ENCODE measurements at places on chromosomes 11 and 22.

GRCh38 chr11:27650988-27651387 is 49.3 kb downstream of the BDNF start:
- no peak for DNase-seq

DNA sequence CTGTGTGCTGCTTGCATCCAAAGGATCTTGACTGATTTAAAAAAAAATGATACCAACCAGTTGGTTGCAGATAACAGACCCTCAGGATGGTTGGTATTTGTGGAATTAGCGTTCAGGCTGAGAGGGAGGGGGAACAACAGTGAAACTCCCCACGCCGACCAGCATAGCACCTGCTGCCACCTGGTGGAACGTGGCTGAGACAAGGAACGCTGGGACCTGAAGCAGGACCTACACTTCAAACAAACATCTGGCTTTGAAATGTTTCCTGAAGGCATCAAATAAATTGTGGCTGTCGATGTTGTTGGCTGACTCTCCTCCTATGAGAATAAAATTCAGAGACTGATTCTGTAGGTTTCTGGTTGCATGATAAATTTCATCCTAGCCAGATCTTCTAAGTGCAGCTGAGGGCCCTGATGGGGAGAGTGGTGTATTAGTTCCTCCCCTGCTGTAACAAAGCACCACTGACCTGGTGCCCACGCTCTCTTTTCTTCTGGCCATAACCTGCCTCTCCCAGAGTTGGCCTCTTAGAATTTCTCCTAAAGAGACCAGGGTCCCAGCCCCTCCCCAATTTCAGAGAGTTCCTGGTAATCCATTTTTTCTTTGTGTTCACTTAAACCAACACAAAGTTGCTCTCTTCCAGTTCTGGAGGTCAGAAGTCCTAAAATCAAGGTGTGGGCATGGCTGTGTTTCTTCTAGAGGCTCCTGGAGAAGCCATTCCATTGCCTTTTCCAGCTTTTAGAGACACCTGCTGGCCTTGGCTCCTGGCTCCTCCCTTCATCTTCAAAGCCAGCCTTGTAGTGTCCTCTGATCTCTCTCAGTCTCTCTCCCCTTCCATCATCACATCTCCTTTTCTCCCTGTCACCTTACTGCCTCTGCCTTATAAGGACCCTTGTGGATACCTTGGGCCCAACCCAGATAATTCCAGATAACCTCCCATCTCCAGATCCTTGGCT is 17.3 kb downstream of the APOL2 start:
- DNase-seq = peak; percentile 49

DNA sequence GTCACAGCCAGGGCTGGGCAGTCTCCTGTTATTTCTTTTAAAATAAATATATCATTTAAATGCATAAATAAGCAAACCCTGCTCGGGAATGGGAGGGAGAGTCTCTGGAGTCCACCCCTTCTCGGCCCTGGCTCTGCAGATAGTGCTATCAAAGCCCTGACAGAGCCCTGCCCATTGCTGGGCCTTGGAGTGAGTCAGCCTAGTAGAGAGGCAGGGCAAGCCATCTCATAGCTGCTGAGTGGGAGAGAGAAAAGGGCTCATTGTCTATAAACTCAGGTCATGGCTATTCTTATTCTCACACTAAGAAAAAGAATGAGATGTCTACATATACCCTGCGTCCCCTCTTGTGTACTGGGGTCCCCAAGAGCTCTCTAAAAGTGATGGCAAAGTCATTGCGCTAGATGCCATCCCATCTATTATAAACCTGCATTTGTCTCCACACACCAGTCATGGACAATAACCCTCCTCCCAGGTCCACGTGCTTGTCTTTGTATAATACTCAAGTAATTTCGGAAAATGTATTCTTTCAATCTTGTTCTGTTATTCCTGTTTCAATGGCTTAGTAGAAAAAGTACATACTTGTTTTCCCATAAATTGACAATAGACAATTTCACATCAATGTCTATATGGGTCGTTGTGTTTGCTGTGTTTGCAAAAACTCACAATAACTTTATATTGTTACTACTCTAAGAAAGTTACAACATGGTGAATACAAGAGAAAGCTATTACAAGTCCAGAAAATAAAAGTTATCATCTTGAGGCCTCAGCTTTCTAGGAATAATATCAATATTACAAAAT is 13.4 kb downstream of the OR51B4 start:
- DNase-seq = no peak

- DNase-seq = no peak
These were observed 7.0 kb upstream of the ARHGAP42 start for GRCh38 chr11:100680070-100680469.

DNA sequence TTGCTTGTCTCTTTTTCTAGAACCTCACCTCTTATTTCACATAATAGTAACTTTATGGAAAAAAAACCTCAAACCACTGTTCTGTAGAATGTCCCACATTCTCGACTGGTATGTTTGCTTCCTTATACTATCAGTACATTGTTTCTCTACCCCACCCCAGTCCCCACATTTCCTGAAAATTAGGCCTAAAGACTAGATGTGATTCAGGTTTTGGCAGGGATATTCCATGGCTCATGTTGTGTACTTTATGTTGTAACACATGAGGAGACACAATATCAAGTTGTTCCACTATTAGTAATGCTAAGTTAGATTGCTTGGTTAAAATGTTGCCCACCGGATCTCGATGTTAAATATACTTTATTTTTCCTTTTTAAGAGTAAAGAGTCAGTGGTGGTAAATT is 34.7 kb downstream of the DDIAS start:
- DNase-seq = no peak

GRCh38 chr11:130600139-130600538 is 151.7 kb downstream of the ADAMTS15 start:
- DNase-seq = no peak

DNA sequence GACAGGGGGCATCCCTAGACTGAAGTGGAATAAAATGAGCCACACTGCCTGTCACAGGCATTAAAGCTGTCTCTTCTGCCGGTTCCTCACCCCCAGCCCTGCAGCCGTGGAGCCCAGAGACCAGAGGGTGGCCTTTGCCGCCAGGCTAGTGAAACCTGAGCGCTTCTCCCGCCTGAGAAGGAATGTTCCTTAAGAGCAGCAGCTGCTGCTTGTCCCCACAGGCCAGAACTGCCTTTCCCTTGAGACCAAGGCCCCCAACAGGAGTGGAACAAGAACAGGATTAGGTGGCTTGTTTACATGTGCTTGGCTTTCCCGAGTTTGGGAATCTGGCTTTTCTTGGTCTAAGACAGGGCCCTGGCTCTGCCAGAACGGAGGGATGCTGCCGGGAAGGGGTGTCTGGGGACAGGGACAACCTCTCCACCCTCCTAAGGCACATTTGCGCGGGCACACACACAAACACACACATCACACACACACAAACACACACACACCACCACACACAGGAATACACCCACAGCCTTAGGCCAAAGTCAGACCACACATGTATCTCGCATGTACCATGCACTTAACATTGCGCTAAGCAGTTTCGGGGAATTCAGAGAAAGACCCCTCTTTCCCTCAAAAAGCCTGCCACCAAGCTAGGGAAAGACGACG is 91.8 kb downstream of the FEZ1 start:
- DNase-seq = no peak

GRCh38 chr11:28505232-28505631 is 397.0 kb downstream of the METTL15 start:
- no peak for DNase-seq

GRCh38 chr22:20573176-20573832 is 65.9 kb downstream of the MED15 start:
- no peak for DNase-seq

GRCh38 chr11:86147004-86147403 is 78.1 kb upstream of the PICALM start:
- no peak for DNase-seq

GRCh38 chr11:130514851-130515250 is 66.4 kb downstream of the ADAMTS15 start:
- DNase-seq = no peak

- no peak for DNase-seq
These were observed 16.4 kb upstream of the MFNG start for GRCh38 chr22:37502342-37503182.

GRCh38 chr11:19499026-19499669 is 213.5 kb upstream of the NAV2 start:
- no peak for DNase-seq

DNA sequence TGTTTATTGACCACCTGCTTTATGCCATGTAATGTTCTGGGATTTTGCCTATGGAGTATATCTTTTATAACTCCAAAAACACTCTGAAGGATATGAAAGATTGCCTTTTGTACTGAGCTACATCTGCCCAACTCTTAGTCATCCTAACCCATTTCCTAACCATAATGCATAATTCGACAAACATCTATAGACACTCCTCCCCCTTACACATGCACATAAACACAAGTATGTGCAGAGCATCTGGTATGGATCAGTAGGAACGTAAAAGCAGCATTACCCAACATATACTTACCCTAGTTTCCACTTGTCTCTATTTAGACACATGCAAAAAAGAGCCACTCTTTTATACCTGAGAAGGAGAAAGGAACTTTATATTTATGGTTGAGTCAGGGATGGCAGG is 272.8 kb downstream of the FAM76B start:
- no peak for DNase-seq

DNA sequence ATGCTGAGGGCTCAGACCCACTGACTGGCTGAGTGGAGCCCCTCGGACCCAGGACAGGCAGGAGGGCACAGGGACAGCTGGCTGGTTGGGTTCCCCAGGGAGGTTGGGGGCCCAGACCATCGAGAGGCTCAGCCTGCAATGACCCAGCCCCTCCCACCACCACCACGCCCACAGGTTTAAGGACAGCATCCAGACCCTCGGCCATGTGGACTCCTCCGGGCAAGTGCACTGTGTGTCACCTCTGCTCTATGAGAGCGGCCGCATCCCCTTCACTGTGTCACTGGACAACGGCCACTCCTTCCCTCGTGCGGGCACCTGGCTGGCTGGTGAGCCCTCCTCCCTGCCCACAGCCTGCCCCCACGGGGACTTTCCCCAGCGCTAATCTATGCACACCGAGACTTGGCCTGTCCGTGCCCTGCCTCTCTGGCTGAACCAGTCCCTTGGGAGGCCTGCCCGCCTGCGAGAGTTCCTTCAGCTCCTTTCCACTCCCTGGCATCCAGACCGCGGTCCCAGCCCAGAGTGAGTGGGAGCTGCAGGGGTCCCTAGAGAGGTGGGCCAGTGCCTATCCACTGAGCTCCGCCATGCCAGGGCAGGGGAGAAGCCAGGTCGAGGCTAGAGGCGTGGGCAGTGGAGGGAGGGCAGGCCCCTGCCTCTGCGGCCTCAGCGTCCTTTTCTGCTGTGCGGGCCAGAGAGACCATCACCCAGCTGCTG is 2.2 kb downstream of the SUSD2 start:
- no peak for DNase-seq

- no peak for DNase-seq
These were observed 111.4 kb upstream of the PITPNB start for GRCh38 chr22:28030473-28030872.

DNA sequence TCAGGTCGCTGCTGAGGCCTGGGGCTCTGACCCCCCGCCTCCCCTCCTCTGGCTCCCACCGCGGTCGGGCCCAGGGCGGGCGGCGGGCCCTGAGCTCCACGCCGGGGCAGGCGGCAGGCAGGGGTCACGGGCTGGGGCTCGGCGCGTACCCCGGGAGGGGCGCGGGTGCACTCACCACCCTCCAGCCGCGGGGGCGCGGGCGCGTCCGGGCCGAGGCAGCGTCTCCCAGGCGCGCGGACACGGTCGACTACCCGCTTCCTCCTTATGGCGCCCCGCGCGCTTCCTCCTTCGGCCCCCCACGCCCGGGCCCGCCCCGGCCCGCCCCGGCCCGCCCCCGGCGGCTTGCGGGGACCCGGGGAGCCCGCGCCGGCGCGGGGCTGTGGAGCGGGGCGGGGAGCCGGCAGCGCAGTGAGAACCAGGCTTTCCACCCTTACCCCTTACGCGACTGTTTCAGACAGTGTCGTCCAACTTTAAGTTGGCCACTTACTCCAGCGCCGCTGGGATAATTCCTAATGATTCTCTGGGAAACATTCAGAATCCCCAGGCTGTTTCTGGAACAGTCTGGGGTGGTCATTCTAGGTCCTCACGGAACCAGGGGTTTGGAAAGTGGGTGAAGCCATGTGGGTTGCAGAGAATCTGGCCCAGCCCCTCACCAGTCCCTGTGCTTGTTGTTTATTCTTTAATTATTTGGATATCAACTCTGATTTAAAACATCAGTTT is at the start of gene BID:
Gene BID, minus strand, starts transcription at position 264 of the 720 bp plus-strand sequence. CDS start 24,353 bp downstream, outside the sequence.
- peak; percentile 45 for DNase-seq

GRCh38 chr11:32034149-32034548 is 56.7 kb upstream of the RCN1 start:
- no peak for DNase-seq

DNA sequence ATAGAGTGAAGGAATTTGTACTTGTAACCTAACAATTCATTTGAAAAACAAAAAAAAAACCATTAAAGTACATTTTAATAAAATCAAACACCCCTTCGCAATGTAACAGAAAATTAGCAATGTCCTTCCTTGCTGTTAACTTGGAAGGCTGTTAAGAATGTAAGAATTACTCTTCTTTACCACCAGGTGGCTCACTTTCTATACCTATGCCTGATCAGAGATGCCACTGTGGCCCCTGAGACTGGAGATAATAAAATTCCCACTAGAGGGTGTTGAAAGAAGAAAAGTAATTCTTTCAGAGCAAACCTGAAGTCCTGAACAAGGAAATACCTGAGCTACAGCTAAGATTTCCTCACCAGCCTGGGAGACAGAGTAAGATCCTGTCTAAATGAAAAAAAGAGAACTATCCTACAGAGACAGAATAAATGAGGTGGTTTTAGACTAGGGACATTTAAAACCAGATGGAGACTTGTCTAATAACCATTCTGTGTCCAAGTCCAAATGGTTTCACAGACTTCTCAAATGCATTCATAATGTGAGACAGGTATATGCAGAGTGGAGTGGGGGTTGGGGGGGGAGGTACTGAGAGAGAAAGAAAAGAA is 1089.3 kb downstream of the FAM181B start:
- no peak for DNase-seq

DNA sequence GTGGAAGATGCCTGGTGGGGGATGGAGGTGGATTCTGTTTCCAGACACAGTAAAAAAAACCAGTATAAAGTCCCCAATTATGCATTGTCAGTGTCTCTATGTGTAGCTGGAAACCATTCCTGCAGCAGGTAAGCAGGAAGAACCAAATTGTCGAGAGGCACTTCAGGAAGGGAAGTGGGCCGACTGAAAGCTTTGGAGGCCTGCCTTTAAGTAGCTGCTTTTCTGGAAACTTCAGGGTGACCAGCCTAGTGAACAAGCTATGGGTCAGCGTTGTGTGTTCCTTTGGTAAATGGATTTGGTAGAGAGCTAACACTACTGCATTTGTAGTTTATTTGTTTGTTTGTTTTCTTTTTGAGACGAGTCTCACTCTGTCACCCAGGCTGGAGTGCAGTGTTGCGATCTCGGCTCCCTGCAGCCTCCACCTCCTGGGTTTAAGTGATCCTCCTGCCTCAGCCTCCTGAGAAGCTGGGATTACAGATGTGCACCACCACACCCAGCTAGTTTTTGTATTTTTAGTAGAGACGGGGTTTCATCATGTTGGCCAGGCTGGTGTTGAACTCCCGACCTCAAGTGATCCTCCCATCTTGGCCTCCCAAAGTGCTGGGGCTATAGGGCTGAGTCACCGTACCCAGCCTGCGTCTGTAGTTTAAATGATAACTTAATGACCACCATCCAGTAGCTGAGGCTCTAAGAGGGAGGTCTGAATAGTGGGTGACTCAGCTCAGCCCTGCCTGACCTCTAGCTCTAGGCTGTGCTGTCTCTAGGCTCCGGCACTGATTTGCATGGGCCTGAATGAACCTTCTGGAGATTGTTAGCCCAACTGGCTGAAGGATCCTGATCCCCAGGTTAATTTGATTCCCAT is 12.8 kb downstream of the PTPRJ start:
- DNase-seq = no peak

GRCh38 chr11:108854346-108854745 is 189.5 kb downstream of the DDX10 start:
- no peak for DNase-seq

- DNase-seq = no peak
These were observed 181.1 kb downstream of the CTTN start for GRCh38 chr11:70579316-70579955.

Data from stimulated activated CD4-positive, alpha-beta T cell treated with anti-CD3 and anti-CD28 coated beads, Interleukin-12 subunit alpha, Interleukin-12 subunit beta, amount 100 ng/mL, for 4 hours (primary cell).